T1000 (cell line): ENCODE measurements at places on chromosomes 4 and X.

DNA sequence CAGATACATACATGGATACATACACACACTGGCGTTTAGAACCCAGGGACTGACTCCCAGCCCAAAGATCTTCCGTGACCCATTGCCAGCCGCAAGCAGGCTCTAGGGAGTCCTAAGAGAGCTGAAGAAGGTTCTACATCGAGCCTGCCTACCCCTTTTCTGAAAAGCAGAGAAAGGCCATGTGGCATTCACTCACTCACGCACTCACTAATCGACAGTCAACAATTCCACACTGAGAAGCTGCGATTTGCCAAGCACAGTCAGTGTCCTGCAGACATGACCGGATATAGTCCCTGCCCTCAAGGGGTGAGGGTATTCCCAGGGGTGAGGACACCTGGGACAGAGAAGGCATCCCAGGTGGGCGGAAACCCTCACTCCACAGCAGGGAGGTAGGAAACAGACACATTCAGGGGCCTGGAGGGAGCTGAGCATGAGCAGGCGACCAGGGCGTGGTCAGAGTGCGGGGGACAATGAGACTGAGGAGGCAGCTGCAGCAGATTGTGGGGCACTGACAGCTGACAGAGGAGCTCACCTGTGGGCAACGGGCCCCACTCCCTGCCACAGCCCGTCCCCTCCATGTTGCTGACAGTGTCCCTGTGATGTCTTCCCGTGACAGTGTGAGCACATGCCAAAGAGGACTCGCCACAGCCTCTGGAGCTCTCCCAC, 13.2 kb upstream of the MAN2B2 start:
- no peak for DNase-seq

GRCh38 chrX:108312957-108313356, 125.3 kb downstream of the COL4A6 start:
- DNase-seq, result peak; percentile 7

DNA sequence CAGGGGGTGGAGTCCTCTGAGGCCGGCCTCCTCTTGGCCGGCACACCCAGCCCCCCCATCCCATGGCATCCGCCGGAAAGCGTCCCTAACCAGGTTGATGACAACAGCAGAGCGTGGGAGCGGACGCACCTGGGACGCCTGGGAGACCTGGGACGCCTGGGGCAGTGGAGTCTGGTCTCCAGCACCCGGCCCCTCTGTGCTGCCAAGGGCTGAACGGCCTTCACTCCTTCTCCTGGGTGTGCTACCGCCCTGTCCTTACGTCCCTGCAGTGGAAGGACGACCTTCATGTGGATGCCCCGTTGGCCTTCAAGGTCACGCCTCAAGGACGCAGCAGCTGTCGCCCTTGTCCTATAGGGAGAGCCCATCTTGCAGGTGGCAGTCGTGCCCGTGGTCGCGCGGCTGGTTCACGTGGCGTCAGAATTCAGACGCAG, 26.9 kb downstream of the NKX1-1 start:
- DNase-seq, result no peak

GRCh38 chrX:2430265-2430825, 70.4 kb downstream of the DHRSX start:
- DNase-seq, result no peak

DNA sequence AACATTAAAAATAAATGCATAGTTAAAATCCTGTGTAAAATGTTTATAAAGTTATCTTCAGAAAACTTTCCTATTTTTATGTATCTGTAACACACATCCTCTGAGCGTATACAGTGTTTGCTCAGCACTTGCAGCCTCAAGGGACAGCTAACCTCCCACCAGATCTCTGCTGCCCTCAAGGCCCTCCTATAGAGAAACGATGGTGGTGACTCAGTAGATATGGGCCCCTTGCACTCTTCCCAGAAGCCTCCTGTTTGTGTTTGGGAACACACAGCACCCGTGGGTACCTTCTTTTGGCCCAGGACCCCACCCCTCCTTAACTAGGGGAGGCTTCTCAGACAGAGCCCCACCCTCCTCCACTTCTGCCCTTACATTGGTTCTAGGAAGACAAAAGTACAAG, 26.7 kb downstream of the PJA1 start:
- no peak for DNase-seq

DNA sequence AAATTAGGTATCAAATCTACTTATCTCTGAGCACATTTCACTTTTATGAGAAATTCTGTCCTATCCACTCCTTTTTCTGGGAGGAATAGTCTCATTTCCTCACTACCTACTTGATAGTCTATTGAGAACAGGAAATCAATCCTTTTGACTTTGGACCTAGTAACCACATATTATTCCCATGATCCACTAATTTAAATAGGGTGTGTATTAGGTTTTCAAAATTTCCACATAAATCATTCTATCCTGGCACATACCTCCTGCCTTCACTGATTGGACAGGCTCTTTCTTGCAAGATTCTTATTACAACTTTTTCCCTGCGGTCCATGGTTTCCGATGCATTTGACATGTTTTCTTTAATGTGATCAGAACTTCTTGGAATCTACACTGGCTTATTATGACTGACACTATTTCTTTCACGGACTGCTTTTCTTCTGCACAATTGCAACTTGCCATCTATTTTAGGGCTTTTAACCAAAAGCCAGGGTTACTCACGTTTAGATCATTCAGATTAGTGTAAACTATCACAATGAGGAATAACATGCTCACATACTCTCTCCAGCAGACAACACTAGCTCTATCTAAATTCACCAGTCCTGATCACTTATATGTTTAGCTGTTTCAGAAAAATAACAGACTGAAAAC, 419.9 kb upstream of the SLIT2 start:
- DNase-seq, result no peak

DNA sequence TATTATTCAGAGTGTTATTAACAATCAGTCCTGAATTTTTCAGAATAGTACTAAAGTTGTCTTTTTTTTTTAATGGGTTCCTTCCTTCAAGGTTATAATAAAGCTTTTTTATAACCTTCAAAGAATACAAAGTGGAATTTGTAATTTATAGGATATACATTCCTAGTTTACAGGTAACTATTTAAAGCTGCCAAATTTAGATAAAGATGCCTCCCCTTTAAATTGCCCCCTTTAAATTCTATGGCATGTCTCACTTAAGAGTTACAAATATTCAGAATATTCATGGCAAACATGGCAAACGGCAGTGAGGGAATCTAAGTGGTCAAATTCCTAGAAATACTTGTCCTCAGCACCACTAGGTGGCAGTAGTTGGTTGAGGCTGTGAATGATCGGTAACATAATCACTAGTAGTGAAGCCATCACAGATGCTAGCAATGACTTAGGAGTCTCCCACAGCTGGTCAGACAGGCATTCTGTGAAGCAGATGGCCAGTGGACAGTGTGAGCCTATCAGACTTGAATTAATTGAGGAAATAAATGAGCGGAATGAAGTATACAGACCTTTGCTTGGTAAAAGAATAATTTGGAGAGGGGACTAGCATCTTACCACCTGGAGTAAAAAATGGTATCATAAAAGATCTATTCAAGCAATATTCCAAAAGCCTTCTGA, 86.4 kb downstream of the CBR4 start:
- DNase-seq, result peak; percentile 20

GRCh38 chrX:69066021-69066757, 99.1 kb downstream of the PJA1 start:
- DNase-seq, result no peak

DNA sequence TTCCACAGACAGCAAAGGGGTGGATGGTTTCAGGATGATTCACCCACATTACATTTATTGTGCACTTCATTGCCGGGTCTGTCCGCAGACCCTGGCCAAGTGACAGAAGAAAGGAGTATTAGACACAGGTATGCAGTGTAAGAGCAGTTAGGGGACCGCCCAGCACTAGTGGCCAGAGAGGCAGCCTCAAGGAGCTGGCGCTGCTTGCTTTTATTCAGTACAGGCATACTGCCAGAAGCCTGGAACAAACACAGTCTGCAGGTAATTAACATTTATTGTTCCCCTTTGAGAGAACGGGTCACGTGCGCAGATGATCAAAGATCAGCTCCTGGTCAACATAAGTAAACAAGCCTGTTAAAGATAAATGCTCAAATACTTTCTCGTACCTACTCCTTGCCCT, 1639.0 kb upstream of the IGFBP7 start:
- DNase-seq, result no peak

DNA sequence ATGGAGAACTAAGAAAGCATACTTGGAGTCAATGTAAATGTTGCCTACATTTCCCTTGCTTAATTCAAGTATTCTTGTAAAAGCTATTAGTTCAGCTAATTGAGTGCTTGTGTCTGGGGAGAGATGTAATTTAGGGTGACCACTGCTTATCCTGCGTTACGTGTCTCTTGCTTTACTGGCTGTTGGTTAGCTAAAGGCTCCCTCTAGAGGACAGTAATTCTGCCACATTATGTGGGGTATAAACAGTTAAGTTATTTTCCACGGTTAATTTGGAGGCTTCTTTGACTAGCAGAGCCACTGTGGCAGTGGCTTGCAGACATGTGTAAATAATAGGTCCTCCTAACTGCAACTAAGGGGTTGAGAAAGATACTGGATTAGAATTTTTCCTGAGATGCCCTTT, 25.3 kb upstream of the NAF1 start:
- DNase-seq, result no peak

DNA sequence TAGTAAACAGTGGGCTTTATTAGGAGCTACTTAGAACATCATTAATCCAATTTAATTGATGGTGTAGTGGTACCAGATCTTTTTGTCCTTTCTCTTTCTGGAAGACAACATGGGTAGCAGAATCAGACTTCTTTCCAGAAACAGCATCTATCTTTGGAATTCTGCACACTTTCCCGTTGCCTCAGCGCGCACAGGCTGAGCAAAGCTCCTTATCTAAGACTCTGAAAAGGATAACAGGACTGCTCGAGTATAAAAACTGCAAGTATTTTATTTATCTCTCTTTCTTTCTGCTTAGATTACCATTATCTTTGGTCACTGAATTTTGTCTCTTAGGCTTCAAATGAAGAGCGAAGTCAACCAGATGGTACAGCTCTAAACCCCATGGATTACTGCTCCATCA, 191.7 kb downstream of the DHX15 start:
- DNase-seq, result no peak

GRCh38 chr4:1356181-1356998, 9.4 kb downstream of the UVSSA start:
- no peak for DNase-seq

DNA sequence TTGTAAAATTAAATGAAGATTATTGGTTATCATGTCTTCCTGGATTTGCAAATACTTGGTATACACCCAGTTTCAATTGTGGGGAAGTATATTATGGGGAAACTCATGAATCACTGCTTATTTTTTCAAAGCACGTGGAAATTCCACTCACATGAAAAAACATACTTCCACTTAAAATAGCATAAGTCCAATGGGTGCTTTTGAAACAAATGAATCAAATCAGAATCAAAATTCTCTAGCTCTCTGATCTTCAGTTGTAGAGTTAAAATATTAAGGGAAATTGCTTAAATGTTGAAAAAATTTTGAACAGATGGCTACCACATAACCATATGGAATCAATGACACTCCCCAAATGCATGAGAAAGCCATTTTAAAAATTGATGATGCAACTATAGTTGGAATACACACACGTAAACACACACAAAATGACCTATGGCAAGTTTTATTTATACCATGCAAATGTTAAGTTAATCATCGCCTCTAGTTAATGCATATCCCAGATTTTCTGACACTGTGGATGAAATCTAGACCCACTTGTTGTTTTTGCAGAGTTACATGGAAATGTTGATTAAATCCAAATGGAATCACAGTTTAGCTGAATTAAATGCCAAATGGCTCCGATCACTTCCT, 93.2 kb downstream of the ARSF start:
- DNase-seq, result no peak

DNA sequence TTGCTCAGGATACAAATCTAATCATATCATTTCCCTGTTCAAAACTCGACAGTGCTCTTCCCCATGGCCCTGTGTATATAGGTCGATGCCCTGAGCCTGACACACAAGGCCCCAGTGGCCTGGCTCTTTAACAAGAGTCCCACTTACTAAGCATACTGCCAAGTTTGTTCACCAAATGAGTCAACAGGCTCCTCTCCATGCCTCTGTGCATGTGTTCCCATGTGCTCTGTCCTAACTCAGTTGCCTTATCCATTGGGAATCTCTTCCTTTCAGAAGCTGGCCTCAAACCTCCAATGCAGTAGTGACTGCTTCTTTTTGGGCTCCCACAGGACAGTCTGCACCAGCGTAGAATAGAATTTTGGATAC, 18.9 kb upstream of the CXCR3 start:
- DNase-seq, result no peak

- DNase-seq, result no peak
Observed at GRCh38 chr4:124203613-124204238, 508.8 kb downstream of the ANKRD50 start.

- DNase-seq, result no peak
Observed at GRCh38 chr4:149914119-149915115, 98.8 kb upstream of the IQCM start.

DNA sequence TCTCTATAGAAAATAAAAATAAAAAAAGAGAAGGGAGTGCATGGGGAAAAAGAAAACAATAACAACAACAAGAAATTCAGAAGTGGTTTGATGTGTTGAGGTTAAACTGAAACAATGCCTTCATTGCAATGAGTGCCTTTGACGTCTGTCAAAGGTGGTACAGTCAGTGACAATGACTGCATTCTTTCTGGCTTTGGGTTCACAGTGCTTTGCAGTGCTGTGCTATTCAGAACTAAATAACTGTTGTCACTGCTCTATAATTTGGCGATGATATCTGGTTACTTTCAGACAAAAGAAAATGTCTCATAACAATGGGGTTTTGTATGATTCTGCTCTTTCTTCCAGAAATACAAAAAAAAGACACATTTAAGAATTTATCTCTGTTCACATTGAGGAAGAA, 488.6 kb upstream of the MAGEB2 start:
- DNase-seq, result no peak

DNA sequence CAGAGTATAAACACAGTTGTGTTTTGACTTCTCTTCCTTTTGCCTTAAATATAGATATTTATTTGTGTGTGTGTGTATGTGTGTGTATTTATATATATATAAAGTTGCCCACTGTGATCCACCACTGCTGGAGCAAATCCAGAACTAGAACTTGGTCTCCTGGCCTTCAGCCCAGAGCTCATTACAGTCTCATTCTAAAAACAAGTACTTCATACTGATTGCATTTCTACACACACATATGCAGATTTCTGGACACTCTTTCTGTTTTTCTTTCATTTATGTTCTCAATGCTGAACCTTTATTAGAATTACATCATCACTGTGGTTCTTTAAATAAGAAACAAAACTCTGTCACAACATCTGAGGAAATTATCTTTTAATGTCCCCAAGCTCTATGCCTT, 381 bp downstream of the TXK start:
- no peak for DNase-seq

DNA sequence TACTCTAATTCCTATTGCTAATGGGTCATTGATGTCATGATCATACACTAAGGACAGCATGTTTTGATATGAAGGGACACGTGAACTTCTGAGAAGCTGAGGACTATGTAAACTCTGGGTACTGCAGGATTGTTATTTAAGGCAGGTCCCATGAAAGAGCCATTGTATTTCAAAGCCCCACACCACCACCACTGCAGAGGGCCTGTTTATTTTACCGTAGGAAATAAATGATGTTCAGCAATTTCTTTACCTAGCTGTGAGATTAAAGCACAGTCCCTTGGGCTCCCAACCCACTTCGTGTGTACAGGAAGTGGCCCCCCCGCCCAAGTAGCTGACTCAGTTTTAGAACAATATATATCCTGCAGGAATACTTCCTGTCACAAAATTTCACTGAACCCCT, 89.8 kb upstream of the ACSL4 start:
- DNase-seq, result no peak
